ENCODE measurements at places on chromosomes 5 and 9.
A peak's percentile ranks its signal among the peaks of the same experiment; 100 is the strongest.

- no peak for DNase-seq
Measured at GRCh38 chr9:109812818-109813281, 32.9 kb downstream of the PALM2AKAP2 start.

GRCh38 chr9:72958485-72959281 is 5.8 kb upstream of the ALDH1A1 start:
- no peak for DNase-seq

GRCh38 chr9:133738640-133739225 is 581 bp upstream of the SARDH start:
- no peak for DNase-seq

DNA sequence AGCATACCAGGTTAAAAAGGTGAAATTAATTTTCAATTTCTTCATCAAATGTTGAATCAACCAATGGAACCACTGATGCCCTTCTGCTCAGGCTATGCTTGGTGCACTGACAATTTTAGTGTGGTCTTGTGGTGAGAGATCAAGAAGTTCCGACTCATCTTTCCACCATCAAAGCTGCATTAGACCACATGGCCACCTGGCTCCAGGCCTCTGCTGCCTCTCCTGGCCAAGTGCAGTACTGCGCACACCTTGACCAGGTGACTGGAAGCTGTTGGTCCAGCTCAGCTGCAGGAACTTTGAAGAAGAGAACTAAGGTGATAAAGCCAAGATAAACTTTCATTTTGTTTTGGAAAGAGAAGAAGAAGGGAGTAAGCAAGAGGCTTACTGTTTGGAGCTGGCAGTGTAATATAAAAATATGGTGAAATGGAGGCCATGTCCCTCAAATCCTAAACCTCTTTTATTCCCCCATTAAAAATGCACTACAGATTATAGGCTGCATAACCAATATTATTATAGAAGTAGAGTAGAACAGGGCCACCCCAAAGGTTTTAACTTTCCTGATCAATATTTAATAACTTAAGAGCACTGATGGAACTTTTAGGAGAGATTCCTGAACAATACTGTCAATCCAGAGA is 315.5 kb upstream of the C9orf72 start:
- peak; percentile 37 for DNase-seq

- no peak for DNase-seq
Measured at GRCh38 chr5:33929925-33930690, 6.1 kb upstream of the RXFP3 start.

DNA sequence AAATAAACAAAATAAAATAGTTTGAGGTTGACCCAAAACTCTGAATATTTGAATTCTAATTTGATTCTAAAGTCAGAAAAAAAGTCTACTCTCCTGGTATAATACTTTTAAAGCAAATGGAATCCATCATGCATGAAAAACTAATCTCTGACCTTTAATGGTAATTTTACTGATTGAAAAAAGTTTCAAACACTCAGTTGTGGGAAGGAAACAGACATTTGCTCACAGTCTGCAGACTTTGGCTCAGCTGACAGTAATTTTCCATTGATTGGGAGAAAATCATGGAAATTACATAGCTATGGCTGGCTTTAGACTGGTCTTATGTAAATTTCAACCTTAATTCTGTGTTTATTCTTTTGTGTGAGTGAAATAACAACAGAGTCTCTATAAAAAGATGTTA is 574.3 kb downstream of the PDE4D start:
- DNase-seq, result no peak

- DNase-seq, result no peak
Measured at GRCh38 chr5:168793841-168794837, 215.0 kb upstream of the PANK3 start.

DNA sequence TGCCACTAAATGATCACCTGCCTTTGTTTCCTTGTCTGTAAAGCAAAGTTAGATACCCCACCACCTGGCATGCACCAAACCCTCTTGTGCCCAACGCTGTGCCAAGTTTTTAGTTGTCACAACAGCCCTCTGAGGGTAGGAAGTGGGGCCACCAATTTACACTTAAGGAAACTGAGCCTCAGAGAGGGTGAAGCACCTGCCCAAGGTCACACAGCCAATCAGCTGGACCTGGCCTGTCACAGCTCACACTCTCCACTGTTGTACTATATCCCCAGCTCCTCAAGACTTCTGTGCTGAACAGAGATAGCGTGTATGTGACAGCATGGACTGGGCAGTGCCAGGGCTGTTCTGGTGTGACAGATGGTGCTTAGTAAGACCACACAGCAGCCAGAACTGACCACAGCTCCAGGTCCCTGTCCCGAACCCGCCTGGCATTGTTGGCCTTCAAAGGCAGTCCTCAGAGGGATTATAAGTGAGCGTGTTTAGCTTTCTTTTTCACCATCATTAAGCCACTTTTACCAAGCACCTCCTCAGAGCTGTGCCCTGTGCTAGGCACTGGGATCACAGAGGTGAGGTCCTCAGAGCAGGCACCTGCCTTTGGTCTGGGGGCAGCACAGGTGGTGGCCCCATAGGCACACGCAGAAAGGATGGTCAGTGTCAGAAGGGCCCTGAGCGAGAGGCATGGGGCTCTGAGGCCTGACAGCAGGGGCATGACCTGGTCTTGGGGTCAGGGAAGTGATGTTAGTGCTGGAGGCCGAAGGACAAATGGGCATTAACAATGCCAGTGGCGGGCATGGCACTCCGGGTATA is 71.1 kb downstream of the COL27A1 start:
- no peak for DNase-seq

- no peak for DNase-seq
Measured at GRCh38 chr9:130417602-130418001, 27.2 kb upstream of the ASS1 start.

DNA sequence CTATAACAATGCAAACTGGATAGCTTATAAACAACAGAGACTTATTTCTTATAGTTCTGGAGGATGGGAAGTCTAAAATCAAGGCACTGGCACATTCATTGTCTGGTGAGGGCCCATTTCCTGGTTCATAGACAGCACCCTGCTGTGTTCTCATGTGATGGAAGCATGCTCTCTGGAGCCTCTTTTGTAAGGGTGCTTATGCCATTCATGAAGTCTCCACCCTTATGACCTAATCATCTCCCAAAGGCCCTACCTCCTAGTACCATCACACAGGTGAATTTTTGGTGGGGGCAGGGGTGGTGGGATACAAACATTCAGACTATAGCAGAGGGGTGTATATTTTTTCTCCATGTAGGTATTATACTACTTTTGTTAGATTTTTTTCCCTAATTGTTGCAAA is 92.4 kb downstream of the UNC13B start:
- DNase-seq, result no peak
